ENCODE measurements at places on chromosomes 11 and 22.

- DNase-seq = no peak
Observed at GRCh38 chr11:23010790-23011335, 150.6 kb upstream of the CCDC179 start.

DNA sequence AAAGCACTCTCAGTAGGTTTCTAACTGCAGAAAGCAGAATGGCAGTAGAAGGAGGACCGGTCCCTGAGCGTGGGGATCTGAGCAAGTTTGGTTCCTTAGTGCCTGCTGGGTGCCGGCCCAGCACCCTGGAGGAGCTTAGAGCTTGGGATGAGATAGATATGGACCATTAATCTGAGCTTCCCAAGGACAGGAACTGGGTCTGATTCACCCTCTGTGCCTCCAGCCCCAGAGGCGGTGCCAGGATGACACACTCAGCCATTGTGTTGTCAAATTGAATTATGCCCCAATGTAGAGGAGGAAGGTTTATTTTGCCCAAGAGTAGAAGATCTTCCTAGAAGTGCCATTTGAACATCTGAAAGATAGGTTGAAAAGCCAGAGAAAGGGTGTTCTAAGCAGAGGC is 4.3 kb downstream of the ZC3H7B start:
- DNase-seq = no peak

- DNase-seq = no peak
Observed at GRCh38 chr11:119480380-119481020, 57.5 kb upstream of the THY1 start.

- no peak for DNase-seq
Observed at GRCh38 chr22:47653921-47654320, 891.5 kb downstream of the TBC1D22A start.

GRCh38 chr22:49405590-49405989 is 422.1 kb downstream of the BRD1 start:
- DNase-seq = no peak

GRCh38 chr11:120231963-120232362 is 8.0 kb upstream of the POU2F3 start:
- no peak for DNase-seq

GRCh38 chr11:19241260-19242178 is 774 bp upstream of the E2F8 start:
- DNase-seq = no peak

DNA sequence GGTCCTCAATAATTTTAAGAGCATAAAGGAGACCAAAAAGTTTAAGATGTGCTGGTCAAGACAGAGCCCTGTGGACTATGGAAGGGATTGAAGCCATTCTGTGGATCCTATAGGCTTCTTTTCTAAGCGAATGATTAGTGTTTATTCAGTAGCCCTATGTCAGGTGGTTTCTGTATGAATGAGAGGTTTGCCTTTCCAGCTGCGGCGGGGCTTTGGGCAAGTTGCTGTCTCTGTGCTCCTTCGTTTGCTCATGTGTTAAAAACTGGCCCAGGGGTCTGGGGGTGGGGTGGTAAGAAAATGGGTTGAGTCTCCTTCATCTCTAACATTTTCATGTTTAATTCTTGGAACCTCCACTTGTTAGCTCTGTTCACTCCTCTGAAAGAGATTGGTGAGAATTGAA is 105.3 kb downstream of the PTPRJ start:
- no peak for DNase-seq

DNA sequence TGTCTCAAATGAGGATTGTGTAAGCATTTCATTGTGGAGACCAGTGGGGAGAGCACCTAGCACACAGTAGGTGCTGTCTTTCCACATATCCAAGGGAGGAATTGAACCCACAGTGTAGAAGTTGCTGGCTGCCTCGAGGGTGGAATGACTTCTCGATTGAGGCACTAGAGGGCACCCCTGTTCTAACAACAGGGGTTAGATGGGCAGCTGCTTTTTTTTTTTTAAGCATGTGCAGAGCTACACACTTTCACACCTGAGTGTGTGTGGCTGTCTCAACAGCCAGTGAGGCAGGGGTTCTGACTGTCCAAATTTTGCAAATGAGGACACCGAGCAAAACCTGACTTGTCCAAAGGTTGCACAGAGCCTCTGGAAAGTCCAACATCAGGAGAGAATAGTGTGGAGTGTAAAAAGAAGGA is 118.2 kb upstream of the CRYBB3 start:
- DNase-seq = no peak

- DNase-seq = no peak
Observed at GRCh38 chr11:59854871-59855270, 9.6 kb upstream of the CBLIF start.

GRCh38 chr11:128424271-128424711 is 163.1 kb downstream of the ETS1 start:
- DNase-seq = no peak

GRCh38 chr11:93160808-93161207 is 37.0 kb downstream of the SLC36A4 start:
- no peak for DNase-seq

DNA sequence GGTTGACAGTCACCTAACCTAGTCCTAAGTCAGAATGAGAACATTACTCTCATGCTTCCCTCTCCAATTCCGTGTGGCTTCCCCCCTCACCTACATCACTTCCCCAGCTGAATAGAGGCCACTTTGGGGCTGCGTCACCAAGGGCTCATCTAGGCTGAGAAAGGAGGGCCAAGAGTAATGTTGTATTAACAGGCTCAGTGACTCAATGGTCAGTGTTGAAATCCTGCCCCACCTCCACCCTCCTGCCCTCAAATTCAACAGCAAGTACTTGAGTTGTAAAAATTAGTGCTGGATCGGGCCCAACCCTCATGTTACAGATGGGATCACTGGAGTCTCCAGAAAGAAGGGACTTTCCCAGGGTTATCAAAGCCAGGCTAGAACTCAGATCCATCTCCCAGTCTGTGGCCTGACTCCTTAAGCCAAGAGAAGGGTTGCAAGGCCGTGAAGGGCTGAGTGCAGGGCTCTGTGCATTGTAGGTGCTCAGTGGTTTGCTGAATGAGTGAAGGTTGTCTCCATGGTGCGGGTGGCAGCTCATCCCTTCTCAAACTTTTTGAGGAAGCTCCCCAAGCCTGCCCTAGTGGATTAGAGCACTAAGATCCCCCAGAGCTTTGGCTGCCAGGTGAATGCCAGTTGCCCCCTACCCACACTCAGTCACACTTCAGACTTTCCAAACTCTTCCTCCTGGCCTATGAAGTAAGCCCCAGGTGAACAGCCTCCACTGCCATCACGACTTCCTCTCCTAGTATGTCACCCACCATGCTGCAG is 3.2 kb downstream of the DGAT2 start:
- peak; percentile 29 for DNase-seq

DNA sequence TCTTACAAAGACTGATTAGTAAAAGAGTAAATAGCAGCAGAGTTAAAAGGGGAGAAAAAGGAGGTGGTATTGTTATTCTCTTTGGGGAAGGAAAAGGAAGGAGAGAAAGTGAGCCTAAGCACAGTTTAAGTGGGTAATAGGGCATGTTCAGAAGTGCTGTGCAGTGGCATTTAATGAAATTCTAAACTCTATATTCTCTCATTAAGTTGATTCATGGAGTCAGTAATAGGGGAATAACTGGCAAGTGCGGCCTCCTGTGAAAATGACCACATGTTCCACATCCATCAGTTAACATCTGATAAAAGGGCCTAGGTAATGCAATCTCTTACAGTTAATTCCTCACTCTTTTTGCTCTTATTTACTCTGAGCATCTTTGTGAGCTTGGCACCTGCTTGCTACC is 516.7 kb downstream of the JRKL start:
- no peak for DNase-seq

- DNase-seq = no peak
Observed at GRCh38 chr11:66851239-66851596, 5.6 kb upstream of the LRFN4 start.

DNA sequence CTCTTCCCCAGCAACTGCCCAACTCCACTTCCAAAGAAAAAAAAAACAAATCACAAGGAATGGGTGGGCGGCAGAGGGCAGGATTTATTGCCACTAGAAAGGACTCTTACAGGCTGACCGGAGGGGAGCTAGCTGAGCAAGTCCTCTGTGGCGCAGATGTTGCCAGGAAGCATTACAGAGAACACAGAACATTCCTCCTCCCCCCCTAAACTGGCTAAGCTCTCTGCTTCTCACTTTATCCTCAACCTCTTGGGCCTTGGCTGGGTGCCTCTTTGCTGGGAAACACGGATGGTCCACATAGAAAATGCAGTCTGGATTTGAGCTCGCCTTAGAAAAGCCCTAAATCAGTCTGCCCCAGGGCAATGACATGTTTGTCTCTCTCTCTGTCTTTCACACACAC is 12.6 kb upstream of the FJX1 start:
- peak; percentile 66 for DNase-seq

DNA sequence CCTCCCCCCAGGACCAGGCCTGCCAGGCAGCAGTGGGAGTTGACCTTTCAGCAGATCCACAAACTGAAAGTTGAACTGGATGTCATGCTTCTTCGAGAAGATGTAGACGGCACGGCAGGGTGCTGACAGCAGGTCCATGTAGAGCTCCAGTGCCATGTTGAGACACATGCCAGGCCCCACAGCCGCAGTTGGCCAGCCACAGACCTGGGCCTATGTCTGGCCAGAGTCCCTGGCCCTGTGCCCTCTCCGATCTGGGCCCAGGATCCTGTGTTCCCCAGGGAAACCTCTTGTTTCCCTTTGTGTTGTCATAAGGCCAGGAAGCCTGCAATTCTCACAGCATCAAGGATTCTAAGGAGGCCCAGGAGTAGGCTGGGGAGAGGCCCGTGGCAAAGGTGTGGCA is at the start of gene GSTT4:
Gene GSTT4, minus strand, starts transcription at position 253 of the 400 bp plus-strand sequence. Its CDS starts 97 bp downstream, at position 156.
- DNase-seq = no peak

GRCh38 chr11:111206472-111206871 is 39.1 kb upstream of the POU2AF2 start:
- DNase-seq = peak; percentile 26

DNA sequence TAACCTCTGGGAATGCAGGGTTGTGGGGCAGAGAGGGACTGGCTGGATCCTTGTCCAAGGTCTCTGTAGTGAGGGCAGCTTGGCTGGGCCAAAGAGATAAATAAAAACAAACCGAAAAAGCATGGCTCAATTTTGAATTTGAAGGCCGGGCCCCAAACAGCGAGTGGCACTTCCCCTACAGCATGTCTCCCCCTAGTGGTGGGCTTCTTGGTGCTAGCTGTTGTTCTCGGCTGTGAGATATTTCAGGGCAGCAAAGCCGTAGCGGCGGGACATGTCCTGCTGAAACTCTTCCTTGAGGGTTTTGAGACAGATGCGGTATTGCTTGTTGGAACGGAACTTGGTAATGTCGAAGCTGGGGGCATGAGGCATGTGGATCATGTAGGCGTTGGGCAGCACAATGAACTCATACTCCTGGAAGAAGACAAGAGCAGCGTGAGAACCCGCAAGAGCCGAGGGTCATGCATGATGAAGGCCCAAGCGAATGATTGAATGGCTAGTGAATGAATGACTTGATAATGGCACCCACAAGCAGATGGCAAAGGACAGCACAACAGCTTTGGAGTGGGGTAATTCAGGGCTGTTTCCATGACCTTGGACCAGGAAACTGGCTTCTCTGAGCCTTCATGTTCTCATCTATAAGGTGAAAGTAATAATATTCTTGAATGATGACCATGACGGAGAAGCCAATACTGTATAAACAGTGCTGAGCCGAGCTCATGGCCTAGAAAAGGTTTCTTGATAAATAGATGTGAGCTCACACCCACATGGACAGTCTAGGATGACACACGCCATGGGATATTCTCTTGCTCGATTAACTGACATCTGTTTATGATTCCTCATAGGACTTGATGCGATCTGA is 216.3 kb upstream of the SYN3 start:
- no peak for DNase-seq
